ENCODE measurements at places on chromosomes 7 and 10. TPM values are rescaled to one million over a fixed set of nuclear protein-coding genes. Genes with fewer than 3 reads are reported as not detected.

The ZNF503 gene
- 0.09 TPM for total RNA-seq

DNA sequence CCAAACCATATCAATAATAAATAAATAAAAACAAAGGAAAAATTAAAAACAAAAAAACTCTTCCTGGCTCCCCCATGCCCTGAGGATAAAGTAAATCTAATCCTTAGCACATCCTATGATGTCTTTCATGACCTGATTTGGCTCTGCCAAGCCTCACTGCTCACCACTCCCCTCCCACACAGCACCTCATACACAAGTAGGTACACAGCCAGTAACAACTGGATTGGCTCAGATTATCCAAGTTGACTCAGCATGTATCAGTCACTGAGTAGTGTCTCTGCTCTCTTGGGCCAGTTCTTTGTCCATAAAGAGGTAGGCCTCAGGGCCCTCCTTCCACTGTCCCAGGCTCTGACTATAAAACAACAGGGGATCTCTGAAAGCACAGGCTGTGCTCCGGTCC is 99.6 kb downstream of the STRA8 start:
- DNase-seq: no peak

GRCh38 chr10:124521429-124521871 is 59.8 kb downstream of the LHPP start:
- DNase-seq: no peak

- no peak for DNase-seq
Observed at GRCh38 chr7:41383596-41383995, 319.3 kb downstream of the INHBA start.

DNA sequence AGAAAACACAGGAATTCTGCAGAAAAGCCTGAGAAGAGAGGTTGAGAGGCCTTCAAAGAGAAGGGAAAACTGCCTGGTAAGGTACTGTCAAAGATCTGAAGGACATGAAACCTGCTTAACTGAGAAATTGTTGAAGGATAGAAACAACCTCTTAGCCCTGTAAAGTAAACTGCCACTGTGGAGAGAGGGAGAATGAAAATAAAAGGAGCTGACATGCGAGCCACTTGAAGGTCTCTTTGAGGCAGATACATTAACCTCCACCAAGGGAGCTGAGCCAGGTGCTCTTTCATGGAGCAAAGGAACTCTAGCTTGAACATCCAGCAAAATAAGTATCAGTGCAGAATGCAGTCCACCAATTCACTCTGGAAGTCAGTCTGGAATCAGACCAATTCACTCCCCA is 108.8 kb upstream of the FEZF1 start:
- no peak for DNase-seq

The MORN4 gene
- 11.9 TPM for total RNA-seq

The MSS51 gene
- 1.4 TPM for total RNA-seq

The SORCS1 gene
- 1.7 TPM for total RNA-seq

- DNase-seq: no peak
Observed at GRCh38 chr10:24205821-24206220, 3.1 kb upstream of the KIAA1217 start.

All from H9 (cell line).